ENCODE measurements at places on chromosomes 6 and 20. TPM values are rescaled to one million over a fixed set of nuclear protein-coding genes. Genes with fewer than 3 reads are reported as not detected.

GRCh38 chr6:90025523-90026061, 131.3 kb downstream of the GJA10 start:
- no peak for DNase-seq

Gene COL21A1
- not detected for total RNA-seq

DNA sequence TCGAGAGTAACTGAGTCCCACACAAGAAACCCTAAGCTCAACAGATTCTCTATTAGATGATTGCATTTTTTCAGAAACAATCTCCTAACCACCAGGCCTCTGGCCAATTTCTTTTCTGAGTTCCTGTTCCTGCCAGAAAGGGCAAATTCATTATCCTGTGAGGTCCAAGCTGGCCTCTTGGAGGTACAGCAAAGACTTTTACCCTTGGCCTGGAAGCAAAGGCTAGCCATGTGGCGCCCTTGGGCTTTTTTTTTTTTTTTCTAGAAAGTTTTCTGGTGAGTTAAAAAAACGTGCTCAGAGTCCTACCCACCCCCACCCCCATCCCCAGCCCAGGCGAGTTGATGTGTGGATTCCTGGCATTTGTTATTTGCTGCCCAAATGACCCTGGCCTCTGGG, 59.0 kb upstream of the EEF1A1 start:
- peak; percentile 46 for DNase-seq

GRCh38 chr6:137904822-137905617, 38.0 kb downstream of the TNFAIP3 start:
- no peak for DNase-seq

DNA sequence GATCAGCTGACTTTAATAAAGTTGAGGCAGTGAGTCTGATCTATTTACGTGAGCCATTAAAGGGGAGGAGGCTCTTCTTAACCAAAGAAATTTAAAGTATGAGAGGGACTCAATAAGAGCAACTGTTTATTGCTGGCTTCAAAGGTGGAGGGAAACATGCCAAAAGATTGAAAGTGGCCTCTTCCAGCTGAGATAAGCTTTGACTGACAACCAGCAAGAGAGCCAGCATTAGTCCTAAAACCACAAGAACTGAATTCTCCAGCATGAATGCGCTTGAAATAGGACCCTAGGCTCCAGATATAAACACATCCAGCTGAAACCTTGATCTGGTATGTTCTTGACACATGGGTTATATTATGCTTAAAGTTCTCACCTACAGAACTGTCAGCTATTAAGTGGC, 123.1 kb upstream of the GJE1 start:
- DNase-seq = no peak

GRCh38 chr6:45555981-45556771, 178.4 kb upstream of the SUPT3H start:
- DNase-seq = no peak

DNA sequence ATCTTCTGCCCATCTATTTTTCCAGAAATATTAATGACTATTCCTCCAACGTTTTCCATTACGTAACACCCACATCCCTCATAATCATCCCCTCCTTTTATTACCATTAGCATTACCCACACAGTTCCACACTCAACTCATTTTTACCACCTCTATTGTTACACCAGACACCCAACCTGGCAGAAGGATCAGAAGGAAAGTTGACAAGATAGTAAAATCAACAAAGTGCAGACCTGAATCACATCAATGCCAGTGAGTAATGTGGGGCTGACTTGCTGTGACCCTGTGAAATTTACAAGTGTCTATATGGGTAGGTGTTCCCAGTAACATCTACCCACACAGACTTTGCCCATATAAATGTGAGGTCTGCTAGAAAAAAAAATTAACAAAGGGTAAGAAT, 568.2 kb downstream of the MAFB start:
- DNase-seq = no peak

DNA sequence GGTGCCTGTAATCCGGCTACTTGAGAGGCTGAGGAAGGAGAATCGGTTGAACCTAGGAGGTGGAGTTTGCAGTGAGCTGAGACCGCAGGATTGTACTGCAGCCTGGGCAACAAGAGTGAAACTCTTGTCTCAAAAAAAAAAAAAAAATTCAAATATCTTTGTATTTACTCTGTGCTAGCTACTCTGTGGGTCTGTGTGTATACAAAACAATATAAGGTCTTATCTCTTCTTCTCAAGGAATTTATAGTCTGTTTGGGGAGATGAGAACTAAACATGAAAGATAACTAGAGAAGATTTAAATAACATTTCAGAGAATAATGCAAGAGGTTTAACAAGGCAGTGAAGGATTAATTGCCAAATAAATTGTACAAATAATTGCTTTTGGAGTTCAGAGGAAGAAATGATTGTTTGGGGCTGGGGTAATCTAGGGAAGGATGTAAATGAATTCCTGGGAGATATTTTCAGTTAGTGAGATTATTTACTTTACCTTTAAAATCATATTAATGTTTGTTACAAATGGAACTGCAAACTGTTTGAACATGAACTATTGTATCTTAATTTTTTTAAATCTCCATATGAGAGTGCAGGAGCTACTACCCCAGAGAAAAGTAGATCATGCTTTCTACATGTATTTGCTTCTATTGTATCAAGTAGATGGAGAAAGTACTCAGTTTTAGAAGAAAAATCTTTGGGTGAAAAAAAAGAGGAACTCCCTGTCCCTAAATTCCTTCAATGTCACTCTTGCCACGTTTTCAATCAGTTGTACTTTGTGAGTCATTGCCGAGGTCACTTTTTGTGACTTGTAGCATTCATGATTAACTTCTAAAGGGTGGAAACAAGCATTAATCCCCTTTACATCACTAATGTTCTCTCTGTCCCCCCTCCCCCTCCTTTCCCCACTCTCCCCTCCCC, 39.0 kb downstream of the NCOA3 start:
- DNase-seq = no peak

DNA sequence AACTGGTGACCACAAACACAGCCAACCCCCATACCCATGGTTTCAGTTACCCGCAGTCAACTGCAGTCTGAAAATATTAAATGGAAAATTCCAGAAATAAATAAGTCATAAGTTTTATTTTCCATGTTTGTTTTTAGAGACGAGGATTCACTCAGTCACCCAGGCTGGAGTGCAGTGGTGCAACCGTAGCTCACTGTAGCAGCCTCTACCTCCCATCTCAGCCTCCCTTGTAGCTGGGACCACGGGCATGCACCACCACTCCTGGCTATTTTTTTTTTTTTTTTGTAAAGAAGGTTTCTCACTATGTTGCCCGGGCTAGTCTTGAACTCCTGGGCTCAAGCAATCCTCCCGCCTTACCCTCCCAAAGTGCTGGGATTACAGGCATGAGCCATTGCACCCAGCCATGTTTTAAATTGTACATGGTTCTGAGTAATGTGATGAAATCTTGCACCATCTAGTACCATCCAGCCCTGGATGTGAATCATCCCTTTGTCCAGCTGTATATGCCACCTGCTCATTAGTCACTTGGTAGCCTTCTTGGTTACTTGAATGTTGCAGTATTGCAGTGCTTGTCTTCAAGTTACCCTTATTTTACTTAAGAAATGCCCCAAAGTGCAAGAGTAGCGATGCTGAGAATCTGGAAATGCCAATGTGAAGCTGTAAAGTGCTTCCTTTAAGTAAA, 14.5 kb downstream of the CSNK2A1 start:
- DNase-seq = no peak

DNA sequence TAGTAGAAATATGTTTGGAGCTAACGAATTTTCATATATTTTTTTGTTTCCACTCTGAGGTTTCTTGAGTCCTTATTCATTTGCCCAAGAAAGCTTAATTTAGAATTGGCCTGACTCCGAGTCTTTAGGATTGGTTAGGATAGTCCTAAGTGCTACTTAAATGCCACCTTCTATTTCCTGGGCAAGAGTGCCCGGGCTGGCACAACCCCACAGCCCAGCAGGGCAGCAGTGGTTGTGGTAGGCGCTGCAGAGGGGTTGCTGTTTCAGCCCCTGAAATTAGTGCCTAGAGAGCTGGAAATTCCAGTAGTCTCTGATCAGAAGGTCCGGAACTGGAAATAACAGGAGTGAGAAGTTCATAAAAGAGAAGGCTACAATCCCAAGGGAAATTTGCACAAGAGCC, 139.4 kb upstream of the TENT5A start:
- DNase-seq = no peak

Gene SAMD10
- total RNA-seq = 1.4 TPM

Gene MYLIP
- 2.0 TPM for total RNA-seq

- DNase-seq = no peak
Observed at GRCh38 chr6:138161088-138161337, 726 bp upstream of the ARFGEF3 start.

DNA sequence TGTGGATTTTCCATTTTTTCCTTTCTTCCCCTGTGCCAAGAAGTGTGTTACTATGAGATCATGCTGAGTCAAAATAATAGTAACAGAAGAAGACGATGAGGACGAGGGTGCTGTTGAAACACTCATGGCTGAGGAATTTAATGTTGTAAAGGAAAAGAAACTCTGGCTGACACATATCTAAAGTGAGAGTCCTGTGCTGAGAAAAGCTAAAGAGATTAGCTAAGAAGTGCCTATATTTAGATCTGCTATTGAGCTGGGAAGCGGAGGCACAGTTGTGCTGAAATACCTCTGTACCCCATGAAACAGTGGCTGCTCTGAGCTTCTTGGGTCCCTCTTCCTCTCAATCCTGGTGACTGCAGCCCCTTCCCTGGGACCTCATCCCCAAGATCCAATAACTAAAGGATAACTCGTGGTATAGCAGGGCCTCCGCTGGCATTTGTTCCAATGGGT, 1.1 kb upstream of the SYTL3 start:
- DNase-seq = no peak

- DNase-seq = no peak
Observed at GRCh38 chr6:124078169-124078568, 274.5 kb downstream of the NKAIN2 start.

Gene ZNF391
- 17.0 TPM for total RNA-seq

Gene OVOL2
- total RNA-seq = not detected

Gene ADTRP
- total RNA-seq = 16.8 TPM

Gene NDUFAF4
- 16.3 TPM for total RNA-seq

GRCh38 chr6:111605100-111605751, 452 bp downstream of the TRAF3IP2 start:
- peak; percentile 66 for DNase-seq

DNA sequence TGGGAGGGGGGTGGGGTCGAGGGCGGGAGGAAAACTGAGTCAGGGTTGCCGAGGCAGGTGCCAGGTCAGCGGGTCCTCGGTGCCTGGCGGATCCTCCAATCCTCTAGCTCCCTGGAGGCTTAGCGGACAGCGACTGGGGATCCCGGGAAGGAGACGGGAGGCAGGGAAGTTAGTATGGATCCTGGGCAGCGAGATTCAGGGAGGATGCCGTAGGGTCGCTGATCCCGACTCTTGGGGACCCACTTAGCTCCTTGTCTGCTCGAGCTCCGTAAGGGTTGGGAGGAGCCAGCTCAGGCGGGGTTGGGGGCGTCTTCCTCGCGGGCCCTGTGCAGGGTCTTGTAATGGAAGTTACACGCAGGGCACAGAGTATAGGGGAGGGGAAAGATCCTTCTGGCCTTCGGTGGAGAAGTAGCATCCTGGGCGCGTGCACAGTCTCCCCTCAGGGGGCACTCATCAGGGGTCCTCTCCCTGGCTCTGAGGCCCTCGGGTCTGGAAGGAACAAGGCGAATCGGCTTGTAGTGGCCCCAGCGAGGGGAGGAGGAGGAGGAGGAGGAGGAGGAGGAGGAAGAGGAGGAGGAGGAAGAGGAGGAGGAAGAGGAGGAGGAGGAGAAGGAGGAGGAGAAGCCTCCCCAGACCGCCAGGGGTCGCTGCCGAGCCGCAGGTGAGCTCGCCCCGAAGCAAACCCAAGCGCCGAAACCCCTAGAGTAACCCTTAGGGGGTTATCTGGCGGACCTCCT, 6.4 kb upstream of the SLC12A5 start:
- DNase-seq = peak; percentile 79

GRCh38 chr20:3270051-3270450, 31.1 kb upstream of the SLC4A11 start:
- DNase-seq = no peak

- no peak for DNase-seq
Observed at GRCh38 chr6:166476061-166476591, 93.4 kb upstream of the MPC1 start.

- peak; percentile 3 for DNase-seq
Observed at GRCh38 chr20:35952480-35953386, 1.6 kb downstream of the SCAND1 start.

GRCh38 chr20:6388671-6389197, 265.9 kb upstream of the FERMT1 start:
- DNase-seq = no peak

- DNase-seq = no peak
Observed at GRCh38 chr20:51979226-51979625, 176.9 kb upstream of the SALL4 start.

All from G401 (cell line).